ENCODE measurements at places on chromosomes 2 and 18. TPM values are rescaled to one million over a fixed set of nuclear protein-coding genes. Genes with fewer than 3 reads are reported as not detected.

TMEM163 gene
- not detected for total RNA-seq

ACKR3 gene
- 2.4 TPM for total RNA-seq

B3GNT7 gene
- not detected for total RNA-seq

FEV gene
- not detected for total RNA-seq

ALPI gene
- total RNA-seq, result not detected

POTEI gene
- not detected for total RNA-seq

TMEM198 gene
- 2.2 TPM for total RNA-seq

COLEC12 gene
- total RNA-seq, result not detected

ASXL3 gene
- total RNA-seq, result not detected

FBXO36 gene
- 2.0 TPM for total RNA-seq

Measured in activated CD8-positive, alpha-beta T cell treated with anti-CD3 and anti-CD28 coated beads for 36 hours (primary cell).